NCI-H748 treated with DMSO at 0.1 percent for 48 hours (cell line): ENCODE measurements at places on chromosomes 2 and 18.

- DNase-seq, result no peak
Measured at GRCh38 chr2:183903026-183903425, 695.3 kb upstream of the ZNF804A start.

DNA sequence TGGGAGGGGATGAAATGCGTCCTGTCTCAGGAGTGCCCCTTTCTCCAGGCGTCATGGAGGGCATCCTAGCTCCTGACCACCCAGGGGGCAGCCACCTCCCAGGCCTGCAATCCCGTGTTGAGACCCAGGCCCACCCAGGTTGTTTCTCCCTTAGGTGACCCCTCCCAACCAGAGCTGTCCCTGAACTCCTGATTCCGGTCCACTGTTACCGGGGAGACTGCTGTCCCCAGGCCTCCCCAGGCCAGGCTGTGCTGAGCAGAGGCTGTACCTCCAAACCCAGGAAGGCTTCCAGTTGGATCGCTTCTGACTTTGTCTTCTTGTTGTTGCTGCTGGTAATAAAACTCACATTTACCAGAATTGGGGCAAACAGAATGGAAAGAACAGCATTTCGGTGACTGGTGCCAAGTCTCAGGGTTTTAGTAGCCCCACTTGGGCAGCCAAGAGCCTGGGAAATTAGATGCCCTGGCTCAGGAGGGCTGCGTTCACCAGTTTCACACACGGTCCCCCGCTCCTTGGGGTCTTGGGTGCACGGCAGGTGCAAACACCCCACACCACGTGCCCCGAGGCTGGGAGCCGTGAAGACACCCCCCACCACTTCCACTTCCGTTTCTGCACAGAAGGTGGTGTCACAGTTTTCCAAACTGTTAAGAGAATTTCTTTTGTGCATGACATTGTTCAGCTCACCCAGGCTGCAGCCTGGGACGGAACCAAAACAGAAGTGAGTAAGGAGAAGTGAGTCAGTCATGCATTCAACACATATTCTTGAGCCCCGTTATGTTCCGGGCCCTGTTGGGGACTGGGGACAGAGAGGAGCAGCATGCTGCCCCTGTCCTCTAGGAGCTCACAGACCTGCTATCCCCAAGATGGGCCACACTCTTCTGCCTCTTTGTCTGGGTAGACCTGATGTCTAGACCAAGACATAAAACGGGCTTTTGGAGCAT, 29.4 kb downstream of the ITM2C start:
- no peak for DNase-seq

DNA sequence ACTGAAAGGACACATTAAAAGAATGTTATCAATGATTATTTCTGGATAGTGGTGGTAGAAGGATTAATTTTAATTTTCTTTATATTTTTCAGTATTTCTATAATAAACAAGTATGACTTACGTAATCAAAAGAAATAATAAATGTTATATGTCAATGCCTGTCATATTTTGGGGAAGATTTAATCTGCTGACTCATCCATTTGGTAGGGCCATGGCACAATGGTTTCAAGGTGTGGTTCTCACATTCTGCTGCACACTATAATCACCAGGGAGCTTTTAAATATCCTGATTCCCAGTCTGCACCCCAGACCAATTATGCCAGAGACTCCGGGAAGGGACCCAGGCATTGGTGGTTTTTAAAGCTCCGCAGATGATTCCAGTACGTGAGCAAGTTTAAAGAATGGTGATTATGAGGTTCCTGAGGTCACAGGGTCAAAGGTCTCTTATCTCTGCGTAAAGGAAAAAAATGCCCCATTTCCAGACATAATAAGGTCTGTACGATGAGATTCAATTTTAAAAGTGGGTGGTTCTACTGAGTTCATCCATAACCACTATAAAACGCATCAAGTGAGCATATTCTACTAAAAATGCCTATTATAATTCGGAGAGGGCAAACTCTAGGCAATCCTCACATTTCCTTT, 27.2 kb downstream of the WIPF1 start:
- no peak for DNase-seq

DNA sequence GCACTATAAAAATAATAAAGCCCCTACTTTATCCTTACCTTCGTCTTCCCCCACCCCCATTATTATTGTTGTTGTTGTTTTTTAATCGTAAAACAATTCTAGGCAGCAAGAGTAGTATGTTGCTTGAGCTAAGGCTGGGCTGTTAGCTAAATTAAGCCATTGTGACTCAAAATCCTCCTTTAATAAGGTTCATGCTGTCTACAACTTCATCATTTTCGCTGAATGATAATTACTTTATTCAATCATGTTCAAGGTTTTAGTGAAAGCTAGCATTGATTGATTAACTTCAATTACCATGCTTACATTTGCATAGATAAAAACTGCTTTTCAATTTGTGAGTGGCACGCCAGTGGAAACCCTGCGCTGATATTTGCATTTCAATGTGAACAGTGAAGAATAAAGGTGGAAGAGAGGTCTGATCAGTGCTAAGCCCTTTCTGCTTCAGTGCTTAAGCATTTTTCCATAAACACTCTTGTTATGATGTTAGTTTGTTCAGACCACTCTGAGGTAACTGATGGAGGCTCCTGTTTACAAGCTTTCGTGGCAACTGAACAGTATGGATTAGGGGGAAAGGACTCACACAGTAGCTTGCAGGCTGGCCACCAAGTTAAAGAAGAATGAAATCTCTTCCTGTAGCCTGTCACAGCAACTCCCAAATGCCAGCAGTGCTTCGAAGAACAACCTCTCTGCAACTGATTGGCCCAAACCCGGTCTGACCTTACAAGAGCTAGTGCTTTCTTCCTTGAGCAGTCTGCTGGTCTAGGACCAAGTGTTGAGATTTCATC, 156.8 kb downstream of the GPD2 start:
- DNase-seq, result no peak

DNA sequence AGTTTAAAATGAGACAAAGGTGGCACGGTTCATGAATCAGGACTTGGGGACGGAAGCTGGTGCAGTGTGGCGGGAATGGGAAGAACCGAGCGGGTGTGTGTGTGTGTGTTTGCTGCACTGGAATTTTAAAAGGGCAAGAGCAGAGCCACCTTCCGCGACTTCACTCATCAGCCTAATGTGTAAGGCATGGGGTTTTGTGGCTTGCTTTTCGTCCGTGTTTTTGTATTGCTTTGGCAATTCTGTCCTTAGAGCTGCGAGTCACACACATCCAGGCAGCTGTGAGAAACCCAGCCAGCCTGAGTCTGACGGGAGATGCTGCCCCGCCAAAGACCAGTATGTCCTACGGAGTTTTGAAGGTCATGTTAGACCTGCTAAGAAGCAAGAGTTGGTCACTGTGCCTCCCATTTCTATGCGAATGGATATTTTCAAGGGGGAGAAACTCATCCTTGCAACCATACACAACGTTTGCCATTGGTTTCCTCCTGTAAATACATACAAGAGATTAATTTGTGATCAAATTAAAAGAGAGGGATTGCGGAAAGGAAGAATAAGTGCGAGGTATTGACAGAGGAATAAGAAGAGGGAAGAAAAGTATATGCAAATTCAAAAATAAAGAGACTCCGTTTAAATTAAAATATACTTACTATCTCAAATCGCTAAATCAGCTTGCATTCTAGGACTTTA, 665 bp upstream of the CACNB4 start:
- DNase-seq, result peak; percentile 12

DNA sequence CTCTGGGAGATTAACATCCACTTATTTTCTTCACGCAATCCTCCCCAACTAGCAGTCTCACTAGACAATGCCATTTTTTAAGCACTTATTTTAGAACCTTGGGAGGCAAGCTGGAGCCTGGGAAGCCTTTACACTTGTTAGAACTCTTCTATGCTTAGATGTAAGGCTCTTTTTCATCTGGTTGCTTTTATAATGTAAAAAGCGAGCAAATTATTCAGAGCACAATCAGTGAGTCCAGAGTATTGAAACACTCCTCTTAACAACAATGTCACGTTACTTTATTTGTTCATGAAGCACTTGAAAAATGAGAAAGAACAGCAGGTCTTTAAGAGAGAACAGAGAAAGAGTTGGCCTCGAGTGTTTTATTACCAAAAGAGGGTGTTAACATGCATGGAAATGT, 84.1 kb upstream of the SLC8A1 start:
- DNase-seq, result no peak

DNA sequence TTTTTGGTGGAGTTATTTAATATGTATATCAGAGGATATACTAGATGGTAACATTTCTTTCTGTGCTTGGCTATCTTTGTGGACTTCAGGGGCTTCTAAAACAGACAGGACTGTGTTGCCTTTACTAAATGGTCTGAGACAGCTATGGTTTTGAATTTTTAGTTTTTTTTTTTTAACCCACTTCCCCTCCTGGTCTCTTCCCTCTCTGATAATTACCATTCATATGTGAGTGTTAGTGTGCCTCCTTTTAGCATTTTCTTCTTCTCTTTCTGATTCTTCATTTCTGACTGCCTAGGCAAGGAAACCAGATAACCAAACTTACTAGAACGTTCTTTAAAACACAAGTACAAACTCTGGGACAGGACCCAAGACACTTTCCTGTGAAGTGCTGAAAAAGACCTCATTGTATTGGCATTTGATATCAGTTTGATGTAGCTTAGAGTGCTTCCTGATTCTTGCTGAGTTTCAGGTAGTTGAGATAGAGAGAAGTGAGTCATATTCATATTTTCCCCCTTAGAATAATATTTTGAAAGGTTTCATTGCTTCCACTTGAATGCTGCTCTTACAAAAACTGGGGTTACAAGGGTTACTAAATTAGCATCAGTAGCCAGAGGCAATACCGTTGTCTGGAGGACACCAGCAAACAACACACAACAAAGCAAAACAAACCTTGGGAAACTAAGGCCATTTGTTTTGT, 52.7 kb downstream of the SMAD4 start:
- no peak for DNase-seq

GRCh38 chr2:105394951-105395611, 3.8 kb downstream of the FHL2 start:
- no peak for DNase-seq

GRCh38 chr2:222408684-222409083, 15.7 kb upstream of the SGPP2 start:
- no peak for DNase-seq

DNA sequence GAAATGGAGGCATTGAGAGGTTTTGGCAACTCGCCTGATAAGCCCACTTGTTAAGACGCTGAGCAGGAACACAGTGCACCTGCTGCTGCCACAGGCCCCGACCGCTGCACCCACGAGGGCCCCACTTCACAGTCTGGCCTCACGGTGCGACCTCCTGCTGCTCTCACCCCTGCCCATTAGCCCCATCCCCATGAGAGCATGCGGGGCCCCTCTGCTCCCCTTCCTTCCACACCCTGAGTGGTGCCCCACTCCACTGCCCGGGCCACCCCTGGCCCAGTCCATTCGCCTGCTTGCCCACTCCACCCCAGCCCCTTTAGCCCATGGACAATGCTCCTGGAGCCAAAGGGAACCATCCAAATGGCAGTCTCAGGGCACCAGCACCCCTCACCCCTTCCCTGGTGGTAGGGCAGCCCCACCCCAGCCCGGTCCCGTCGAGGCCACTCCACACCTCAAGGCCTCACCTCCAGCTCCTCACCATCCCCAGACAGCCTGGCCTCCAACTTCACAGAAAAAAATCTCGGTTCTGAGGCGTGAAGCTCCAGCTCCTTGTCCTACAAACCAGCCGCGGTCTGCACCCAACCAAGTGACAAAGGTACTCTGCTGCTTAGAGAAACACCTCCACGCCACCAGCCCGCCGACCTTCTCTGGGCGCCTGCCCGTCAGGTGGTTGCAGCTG, 6.7 kb upstream of the GPR55 start:
- DNase-seq, result no peak

- DNase-seq, result no peak
Measured at GRCh38 chr2:122830157-122830556, 1074.7 kb downstream of the TSN start.

- DNase-seq, result no peak
Measured at GRCh38 chr2:136173126-136173525, 55.2 kb upstream of the CXCR4 start.

- no peak for DNase-seq
Measured at GRCh38 chr2:31038385-31038784, 99.9 kb downstream of the GALNT14 start.

DNA sequence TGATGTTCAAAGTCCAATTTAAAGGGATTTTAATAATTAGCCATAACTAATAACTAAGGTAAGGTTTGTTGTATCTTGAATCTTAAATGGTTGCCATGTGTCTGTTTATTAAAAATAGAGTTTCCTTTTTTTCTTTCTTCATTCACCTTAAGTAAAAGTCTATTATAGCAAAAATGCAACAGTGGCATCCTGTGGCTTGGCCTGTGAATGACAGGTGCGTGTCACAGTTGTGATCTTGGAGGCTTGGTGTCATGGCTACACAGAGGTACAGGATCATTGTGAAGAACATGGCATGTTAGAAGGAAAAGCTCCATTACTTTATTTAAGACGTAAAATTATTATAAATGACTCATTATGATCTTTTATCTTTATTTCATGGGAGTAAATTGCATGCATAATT, 246.1 kb downstream of the BCL2 start:
- DNase-seq, result peak; percentile 27
